ENCODE measurements at places on chromosomes 13 and 19.

DNA sequence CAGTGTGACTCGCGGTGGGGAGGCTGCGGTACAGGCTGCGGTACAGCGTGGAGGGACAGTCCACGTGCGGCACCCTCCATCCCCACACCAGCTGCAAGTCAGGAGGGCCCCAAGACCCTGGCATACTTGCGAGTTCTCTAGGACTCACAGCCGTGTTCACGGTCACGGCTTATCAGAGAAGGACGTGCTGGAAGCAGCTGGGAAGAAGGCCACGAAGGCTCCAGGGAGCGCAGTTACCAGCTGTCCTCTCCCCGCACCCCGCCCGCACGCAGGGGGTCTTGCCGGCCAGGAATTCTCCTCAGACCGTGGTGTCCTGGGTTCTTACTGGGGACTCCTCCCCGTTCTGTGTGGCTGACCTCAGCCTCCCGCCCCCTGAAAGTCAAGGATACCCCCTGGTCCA is 6.2 kb downstream of the ZNF444 start:
- no peak for DNase-seq

DNA sequence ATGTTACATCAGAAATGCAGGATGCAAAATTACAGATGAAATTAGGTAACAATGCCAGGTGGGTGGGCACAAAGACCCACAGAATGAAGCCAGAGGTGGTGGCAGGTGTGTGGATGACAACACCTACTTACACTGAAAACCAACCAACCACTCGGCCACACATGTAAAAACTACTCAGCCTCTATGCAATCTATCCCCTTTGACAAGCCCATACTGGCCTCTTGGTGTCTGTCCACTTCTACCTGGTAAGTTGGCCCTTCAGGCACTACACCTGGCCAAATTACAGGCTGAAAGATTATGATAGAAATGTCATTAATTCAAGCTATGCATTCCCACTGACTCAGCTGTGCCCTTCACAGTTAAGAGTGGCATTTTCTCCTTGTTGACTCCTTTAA is 50.0 kb downstream of the BRD4 start:
- no peak for DNase-seq

DNA sequence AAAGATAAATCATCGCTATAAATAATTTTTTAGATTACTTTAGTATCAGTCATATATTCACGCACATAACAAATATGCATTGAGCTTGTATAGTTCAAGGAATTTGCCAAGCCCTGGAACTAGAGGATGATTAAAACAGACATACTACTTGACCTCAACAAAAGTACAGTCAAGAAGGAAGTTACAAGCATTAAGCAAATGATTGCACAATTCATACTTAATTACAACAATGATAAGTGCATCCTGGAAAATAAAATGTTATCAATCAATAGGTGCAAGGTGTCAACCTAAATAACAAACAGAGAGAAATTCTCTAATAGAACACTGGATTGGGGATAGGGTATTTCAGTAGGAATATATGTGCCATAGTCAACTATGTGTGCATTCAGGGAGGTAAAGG is 491.2 kb downstream of the GPC5 start:
- DNase-seq: no peak

GRCh38 chr13:23767838-23768237 is 121.4 kb downstream of the MIPEP start:
- no peak for DNase-seq

DNA sequence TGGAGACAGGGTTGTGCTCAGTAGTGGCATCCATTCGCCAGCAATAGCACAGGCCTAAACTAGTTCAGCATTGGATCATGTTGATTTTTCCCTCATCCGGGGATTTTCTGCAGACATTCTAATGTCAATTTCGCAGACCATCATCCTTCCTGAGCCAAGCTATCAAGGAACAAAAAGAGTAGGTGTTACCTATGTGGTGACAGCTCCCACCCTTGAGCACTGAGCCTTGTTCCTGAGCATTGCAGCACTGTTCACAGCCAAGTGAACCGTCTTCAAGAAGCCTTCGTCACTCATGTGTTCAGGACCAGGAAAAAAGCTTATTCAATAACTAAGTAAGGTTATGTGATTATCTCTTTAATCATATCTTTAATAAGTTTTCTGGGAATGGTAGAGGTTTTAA is 576.2 kb downstream of the UQCRFS1 start:
- DNase-seq: no peak

GRCh38 chr13:41944229-41944628 is 16.7 kb downstream of the VWA8 start:
- DNase-seq: no peak

DNA sequence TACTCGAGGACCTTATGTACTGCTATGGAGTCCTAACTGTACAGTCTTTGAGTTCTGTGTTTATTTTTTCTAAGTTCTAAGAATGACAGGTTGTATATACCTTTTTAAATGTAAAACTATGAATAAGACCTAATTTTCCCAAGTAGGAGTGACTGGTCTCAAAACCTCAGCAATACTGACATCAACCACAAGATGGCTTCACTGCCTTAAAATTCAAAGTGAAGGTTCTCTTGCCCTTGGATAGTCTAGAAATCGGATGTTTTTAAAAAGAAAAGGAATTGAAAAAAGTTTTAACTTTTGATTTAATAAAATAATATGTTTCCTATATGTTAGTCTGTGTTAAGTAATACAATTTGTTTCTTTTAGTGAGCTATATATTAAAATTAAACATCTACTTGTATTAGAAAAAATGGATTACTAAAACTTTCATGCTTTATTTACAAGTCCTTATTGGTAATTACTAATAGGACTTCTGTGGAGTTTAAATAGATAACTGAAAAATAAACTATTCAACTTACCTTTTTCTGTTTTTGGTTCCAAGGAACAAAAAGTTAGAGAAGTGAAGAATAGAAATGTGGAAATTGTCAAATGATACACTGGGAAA is 52.0 kb downstream of the TDRD3 start:
- DNase-seq: peak; percentile 7

- DNase-seq: no peak
Measured at GRCh38 chr13:92177966-92178365, 779.5 kb downstream of the GPC5 start.

GRCh38 chr19:51242881-51243630 is 7.8 kb upstream of the SIGLECL1 start:
- no peak for DNase-seq

- DNase-seq: no peak
Measured at GRCh38 chr13:44549476-44549875, 26.7 kb downstream of the TSC22D1 start.

GRCh38 chr19:1765904-1766799 is 12.8 kb downstream of the ONECUT3 start:
- no peak for DNase-seq

DNA sequence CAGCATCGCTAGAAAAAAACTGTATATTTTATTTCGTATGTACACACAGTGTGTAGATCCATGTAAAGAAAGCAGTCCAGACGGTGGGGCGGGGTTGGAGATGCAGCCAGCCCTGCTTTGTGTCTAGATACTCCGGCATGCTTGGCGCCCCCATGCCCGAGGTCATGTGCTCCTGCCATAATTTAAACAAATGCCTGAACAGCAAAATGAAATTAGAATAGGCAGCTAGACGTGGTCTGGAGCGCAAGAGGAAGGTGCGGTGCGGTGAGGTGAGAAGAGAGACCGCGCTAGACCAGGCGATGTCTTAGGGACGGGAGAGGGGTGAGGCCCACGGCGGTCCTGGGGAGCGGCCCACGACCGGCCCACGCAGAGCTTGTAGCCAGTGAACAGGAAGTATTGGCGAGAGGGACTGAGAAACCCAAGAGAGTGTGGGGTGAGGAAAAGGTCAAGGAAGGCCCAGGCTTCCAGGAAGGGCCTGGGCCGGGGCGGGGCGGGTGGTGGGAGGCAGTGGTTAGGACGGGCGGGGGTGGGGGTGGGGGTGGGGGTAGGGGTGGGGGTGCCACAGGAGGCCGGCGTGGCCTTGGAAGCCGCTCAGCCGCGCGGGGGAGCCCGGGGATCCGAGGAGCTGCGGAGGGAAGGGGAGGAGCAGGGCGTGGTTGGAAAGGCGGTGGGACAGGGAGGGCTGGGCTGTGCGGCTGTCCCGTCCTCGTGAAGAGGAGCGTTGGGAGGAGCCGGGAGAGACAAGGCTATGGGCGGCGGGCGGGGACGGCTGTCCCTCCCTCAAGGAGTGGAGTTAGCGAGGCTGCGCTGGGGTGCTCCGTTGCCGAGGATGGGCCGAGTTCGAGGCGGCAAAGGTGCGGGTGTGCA is 254.7 kb upstream of the SGCG start:
- DNase-seq: no peak

- DNase-seq: no peak
Measured at GRCh38 chr13:91126806-91127205, 220.7 kb upstream of the MIR17HG start.

DNA sequence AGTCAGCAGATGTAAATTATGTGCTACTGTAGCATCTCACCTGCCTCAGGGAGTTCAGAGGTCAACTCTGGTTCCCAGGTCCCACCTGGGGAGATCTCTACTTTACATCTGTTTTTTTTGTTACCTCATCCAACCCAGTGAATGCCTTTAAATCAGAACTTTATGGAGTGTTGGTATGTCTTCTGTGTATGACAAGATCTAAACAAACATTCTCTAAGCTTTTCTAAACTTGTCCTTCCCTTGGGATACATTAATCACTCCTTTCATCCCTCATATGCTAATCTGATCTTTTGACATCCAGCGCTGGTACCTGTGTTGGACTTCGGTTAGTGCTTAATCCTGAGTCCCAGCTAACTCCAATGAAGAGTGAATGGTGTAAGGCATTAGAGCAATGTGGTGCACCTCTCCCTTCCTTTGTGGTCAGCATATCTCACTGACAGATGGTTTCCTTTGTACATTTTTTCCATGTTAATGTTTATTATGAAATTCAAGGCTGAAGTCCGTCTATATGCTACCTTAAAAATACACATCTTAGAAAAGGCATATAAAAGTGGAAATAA is 213.4 kb downstream of the ABCC4 start:
- DNase-seq: no peak

GRCh38 chr13:80116107-80116506 is 224.8 kb downstream of the SPRY2 start:
- DNase-seq: no peak

GRCh38 chr13:34748073-34748472 is 194.0 kb upstream of the NBEA start:
- DNase-seq: no peak

- no peak for DNase-seq
Measured at GRCh38 chr19:58364146-58364545, 1.6 kb upstream of the ZNF497 start.

DNA sequence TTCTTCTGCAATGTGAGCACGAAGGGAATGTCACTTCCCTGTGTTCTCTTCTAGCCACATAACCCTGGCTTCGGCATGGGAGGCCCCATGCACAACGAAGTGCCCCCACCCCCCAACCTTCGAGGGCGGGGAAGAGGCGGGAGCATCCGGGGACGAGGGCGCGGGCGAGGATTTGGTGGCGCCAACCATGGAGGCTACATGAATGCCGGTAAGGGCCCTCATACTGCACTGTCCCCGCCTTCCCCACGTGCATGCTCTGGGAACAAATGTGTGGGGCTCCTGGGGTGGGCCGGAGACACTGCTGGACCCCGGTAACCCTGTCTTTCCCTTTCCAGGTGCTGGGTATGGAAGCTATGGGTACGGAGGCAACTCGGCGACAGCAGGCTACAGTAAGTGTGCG is 17.7 kb upstream of the QTRT1 start:
- DNase-seq: no peak

- no peak for DNase-seq
Measured at GRCh38 chr13:71774863-71775262, 92.1 kb downstream of the DACH1 start.

DNA sequence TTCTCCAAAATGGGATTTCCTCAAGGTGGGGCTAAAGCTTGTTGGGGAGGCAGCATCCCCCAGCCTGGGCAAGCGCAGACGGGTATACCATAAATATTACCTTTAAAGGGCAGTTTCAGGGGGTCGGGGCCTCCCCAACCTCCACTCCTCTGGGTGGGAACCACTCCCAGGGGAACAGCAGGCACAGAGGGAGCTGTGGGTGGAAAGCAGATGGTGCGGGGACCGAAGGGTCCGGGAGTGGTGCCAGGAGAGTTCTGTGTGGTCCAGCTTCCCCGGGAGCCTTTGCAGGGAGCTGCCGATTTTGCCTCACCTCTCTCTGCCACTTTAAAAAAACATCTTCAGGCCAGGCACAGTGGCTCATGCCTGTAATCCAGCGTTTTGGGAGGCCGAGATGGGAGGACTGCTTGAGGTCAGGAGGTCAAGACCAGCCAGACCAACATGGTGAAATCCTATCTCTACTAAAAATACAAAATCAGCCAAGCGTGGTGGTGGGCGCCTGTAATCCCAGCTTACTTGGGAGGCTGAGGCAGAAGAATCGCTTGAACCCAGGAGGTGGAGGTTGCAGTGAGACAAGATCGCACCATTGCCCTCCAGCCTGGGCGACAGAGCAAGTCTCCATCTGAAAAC is 5.5 kb downstream of the MAST3 start:
- no peak for DNase-seq

- DNase-seq: no peak
Measured at GRCh38 chr13:75932636-75933035, 296.5 kb downstream of the LMO7 start.

DNA sequence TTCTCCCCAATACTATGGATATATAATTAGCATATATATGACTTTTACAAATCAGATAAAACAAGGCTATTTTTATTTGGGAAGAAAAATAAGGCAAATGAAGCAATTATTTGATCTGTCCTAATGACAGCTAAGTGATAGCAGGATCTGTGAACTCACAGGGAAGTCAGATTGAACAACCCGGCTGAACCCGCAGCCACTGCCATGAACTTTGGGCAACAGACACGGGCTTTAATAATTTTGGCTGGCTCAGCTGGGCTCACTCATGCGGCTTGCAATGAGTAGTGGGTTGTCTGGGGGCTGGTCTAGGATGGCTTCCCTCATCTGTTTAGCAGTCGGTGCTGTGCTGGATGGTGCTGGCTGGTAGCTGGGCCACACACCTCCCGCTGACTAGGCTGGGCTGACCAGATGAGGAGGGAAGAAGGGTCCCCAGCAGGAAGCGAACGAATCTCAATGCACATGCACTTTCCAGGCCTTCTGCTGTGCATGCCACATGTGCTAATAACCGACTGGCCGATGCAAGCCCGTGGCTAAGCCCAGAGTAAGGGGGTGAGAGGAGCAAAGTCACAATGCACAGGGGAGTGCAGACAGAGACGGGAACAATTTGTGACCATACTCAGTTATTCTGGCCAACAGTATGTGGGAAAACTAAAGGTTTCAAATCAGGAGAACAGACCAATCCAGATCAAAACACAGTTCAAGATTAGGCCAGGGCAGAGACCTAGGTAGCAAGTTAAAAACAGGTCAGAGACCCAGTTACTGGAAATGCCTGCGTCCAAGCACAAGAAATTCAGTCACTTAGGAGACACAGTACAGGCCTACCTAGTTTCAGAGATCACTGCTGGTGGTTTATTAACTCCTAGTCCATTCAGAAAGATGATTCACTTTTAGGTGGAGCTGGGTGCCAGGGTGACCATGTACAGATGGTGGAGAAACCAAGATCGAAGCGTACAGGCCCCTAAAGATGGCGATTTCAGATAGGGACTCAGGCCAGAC is 22.3 kb downstream of the CRYL1 start:
- DNase-seq: no peak

- no peak for DNase-seq
Measured at GRCh38 chr13:78596736-78597601, 6.4 kb downstream of the POU4F1 start.
